Hematopoietic multipotent progenitor cell treated with erythropoietin and hydrocortisone succinate and interleukin-3 and kit ligand, for 15 days (in vitro differentiated cells): ENCODE measurements at places on chromosomes 5 and 9.

- no peak for DNase-seq
Observed at GRCh38 chr5:164545507-164545906, 1040.1 kb downstream of the MAT2B start.

GRCh38 chr9:135228983-135229625 lies 141.6 kb downstream of the OLFM1 start:
- no peak for DNase-seq

GRCh38 chr9:137446851-137447471 lies 5.8 kb upstream of the ENTPD8 start:
- DNase-seq, result no peak

GRCh38 chr5:74631081-74631953 lies 9.2 kb downstream of the ENC1 start:
- no peak for DNase-seq

- DNase-seq, result no peak
Observed at GRCh38 chr9:112203536-112203935, 28.4 kb upstream of the SUSD1 start.

GRCh38 chr5:138560971-138561370 lies 14.2 kb downstream of the HSPA9 start:
- no peak for DNase-seq

GRCh38 chr9:32578976-32579375 lies 6.0 kb upstream of the NDUFB6 start:
- no peak for DNase-seq

- no peak for DNase-seq
Observed at GRCh38 chr5:9358961-9359685, 186.8 kb downstream of the SEMA5A start.

GRCh38 chr5:54309691-54310432 lies 511 bp downstream of the ARL15 start:
- peak; percentile 24 for DNase-seq

DNA sequence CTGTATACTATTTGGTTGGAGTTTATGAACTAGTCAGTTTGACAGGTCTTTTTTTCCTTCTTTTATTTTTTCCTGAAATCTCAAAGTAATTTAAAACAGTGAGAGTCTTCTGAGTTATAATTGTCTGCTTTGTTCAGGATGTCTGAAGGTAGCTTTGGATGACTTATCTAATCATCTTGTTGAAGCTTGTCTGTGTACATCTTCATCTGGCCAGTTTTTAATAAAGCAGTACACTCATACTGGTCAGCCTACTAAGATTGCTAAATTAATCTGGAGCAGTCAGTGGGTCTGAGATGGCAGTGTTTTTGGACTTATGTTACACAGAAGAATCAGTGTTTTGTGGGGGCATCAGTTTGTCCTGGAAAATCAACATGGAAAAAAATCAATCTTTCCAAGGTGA lies 482.4 kb downstream of the CDH10 start:
- no peak for DNase-seq

DNA sequence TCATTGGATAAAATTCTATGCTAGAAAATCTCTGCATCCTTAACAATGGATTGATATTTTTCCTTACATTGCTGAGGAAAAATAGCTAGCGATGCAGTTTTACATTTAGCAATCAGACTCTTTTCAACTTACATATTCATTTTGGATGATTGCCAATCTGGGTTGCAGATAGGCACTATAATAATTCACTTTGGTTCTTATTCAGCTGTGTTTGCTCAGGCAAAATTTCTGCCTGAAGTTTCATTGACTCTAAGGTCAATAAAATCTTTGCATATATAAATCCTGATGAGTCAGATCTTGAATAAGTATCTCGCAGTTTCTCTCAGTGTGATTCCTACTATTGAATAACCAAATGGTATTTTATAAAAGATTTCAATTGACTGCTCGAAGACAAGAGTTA lies 1105.8 kb downstream of the CDH18 start:
- no peak for DNase-seq

DNA sequence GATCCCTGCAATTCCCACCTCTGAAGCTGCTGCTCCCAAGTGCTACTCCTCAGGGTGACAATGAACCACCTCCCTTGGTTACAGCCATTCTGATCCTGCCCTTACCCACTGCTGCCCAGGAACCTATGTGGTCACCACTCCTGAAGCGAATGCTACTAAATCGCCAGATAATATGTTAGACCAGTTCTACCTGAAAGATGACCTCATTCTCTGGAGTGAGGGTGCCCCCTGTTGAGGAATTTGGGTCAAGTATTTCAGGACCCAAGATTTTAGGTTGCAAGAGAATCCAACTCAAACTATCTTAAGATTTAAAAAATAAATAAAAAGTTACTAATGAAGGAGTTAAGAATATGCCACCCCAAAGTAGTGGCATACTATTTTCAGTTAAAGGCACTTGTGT lies 5.8 kb upstream of the SNAPC3 start:
- peak; percentile 12 for DNase-seq

DNA sequence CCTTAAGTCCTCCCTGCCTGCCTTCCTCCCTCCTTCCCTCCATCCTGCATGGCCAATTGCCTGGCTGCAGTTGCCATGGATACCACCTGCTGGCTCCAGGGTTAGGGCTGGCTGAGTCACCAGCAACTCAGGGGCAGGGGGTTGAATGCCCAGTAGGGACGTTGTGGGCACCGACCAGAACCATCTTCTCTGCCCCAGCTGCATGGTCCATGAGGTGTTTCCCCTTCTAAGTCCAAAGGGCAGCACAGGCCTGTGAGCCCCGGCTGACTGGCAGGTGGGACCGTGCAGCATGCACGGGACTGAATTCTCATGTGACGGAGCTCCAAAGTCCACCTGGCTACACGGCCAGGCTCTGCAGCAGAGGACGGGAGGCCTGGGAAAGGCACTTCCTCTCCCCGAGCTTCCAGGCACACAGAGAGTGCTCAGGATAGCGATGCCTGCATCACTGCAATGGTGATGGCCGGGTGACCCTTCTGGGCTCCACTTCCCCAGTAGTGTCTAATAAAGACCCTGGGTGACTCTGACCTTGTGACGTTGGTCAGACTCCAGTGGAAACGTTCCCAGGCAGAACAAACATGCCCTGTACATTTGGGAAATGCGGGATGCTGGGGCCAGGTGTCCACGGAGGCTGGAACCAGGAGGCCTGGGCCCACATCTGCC lies 5.7 kb downstream of the ASS1 start:
- no peak for DNase-seq

DNA sequence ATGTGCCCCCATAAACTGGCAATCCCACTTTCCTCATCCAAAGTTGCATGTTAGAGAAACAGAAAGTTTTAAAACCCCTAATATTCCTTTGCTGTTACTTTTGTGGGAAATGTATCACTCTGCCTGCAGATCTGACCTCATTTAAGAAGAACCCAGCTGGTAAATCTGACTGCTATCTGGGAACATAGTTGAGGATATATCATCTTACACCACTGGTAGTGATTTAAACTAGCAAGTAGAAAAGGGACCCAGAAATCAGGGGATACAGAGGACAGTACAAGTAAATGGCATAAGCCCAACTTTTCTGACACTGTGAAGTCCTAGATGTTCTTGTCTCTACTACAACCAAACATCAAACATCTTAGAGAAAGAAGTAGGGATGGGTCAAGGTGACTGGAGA lies 1060.5 kb upstream of the DMAC1 start:
- DNase-seq, result no peak

- DNase-seq, result no peak
Observed at GRCh38 chr5:59356813-59357380, 536.6 kb downstream of the PDE4D start.

DNA sequence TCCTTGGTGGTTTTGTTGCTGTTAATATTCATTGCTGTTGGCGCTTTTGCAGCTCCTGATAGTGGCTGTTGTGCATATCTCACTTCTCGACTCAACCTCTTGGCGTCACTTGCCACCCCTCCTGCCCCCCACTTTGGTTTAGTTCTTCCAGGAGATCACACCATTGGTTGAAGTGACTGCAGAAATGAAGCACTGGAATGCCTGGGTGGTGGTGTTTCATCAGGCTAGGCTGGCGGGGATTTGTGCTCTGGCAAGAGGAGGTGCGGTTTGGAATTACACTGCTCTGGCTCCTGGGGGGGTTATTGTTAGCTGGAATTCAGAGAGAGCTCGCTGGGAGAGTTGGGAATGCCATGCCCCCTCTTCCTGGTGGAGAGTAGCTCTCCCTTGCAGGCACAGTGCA lies 11.5 kb downstream of the PRRC2B start:
- no peak for DNase-seq

- DNase-seq, result no peak
Observed at GRCh38 chr9:107068581-107068980, 205.6 kb downstream of the ZNF462 start.

GRCh38 chr5:165035520-165035919 lies 1530.1 kb downstream of the MAT2B start:
- DNase-seq, result no peak

DNA sequence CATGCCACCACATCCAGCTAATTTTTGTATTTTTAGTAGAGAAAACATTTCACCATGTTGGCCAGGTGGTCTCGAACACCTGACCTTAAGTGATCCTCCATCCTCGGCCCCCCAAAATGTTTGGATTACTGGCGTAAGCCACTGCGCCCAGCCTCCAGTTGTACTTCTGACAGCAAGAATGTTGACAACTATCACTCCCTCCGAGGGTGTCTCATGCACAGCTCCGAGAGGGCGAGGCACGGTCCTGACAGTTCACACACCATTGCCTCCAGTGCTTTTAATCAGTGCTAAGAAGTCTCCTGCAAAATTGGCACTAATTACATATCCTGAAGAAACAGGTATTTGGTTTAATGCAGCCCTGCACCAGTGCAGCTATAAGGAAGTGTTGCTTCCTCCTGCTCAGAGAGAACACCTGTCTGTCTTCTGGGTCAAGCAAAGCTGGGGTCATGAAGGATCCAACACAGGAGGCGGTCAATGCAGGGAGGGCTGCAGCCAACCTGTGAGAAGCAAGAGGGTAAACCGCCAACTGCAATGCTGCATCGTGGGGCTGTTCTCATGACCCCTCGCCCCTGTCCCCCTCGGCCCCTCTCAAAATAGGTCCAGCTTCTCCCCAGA lies 184.0 kb downstream of the MED10 start:
- no peak for DNase-seq

DNA sequence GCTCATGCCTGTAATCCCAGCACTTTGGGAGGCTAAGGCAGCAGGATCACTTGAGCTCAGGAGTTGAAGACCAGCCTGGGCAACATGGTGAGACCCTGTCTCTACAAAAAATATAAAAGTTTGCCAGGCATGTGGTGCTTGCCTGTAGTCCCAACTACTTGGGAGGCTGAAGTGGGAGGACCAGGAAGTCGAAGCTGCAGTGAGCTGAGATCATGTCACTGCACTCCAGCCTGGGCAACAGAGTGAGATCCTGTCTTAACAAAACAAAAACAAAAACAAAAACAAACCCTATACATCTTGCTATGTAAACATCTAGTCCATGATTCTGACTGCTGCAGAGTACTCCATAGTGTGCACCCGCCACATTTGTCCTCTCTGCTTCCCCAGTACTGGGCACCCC lies 19.8 kb upstream of the PPP2CA start:
- no peak for DNase-seq

GRCh38 chr9:109535365-109535764 lies 37.3 kb upstream of the PTPN3 start:
- no peak for DNase-seq

DNA sequence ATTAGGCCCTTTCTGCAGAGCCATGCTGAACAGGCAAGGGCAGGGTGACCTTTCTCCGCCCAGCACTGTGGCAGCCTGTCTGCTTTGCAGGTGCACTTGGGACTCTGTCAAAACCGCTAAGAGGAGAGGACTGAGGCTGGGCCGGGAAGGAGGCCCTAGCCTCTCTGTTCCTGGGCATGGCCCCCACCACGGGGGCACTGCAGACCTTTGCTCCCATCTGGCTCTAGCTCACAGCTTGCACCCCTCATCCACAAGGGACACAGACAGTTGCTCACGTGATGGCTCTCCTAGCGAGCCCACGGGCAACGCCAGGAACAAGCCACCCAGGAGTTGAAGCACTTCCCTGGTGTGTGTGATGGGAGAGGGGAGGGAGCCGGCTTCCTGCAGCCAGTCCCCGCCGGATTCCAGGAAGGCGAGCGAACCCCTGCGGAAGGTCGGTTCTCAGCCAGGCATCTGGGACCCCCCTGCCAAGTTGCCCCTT lies 43.0 kb upstream of the FCN1 start:
- no peak for DNase-seq

DNA sequence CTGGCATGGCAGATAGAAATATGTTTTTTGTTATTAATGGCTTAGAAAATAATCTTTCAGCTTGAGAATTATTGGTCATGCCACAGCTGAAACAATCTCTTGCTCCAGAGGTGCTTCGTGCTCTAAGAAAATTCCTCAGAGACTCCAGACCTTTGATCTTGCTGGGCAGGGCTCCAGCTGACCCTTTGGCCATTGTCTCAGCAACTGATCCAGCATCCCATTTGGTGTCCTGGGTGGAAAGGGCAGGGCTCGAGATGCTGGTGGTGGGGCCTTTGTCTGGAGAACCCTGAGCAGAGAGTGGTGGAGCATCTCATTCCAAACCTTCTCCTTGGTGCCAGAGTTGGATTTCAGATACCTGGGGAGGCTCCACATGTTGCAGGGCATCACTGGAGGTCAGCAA lies 43.2 kb upstream of the PIK3R1 start:
- no peak for DNase-seq

- DNase-seq, result no peak
Observed at GRCh38 chr9:33198165-33198564, 31.0 kb upstream of the B4GALT1 start.

GRCh38 chr5:44365345-44365744 lies 23.9 kb downstream of the FGF10 start:
- DNase-seq, result no peak

- no peak for DNase-seq
Observed at GRCh38 chr5:180067986-180068385, 3.6 kb downstream of the RNF130 start.

- no peak for DNase-seq
Observed at GRCh38 chr5:180526269-180526668, 32.1 kb downstream of the CNOT6 start.

- no peak for DNase-seq
Observed at GRCh38 chr5:164763206-164763605, 1257.8 kb downstream of the MAT2B start.

- DNase-seq, result no peak
Observed at GRCh38 chr5:19795218-19795617, 192.8 kb downstream of the CDH18 start.

GRCh38 chr5:127417528-127417927 lies 99.9 kb upstream of the PRRC1 start:
- DNase-seq, result no peak

DNA sequence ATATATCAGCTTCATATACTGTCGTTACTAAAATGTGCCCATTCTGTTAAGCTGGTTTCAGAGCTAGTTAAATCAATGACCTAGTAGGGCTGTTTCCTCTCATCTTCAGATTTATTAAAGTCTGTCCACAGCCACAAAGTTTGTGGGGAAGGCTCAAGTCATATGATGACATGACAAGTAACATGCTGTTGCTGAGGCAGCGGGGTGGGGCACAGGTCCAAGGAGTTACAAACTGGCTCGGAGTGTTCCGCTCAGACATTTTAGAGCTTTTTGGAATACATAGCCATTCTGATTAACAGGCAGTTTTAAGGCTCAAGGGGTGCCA lies 2.7 kb upstream of the ANP32B start:
- DNase-seq, result peak; percentile 83

- no peak for DNase-seq
Observed at GRCh38 chr5:54553659-54554207, 36.2 kb downstream of the SNX18 start.
